CD4-positive, alpha-beta T cell treated with Interleukin-1 beta for 1 hour (primary cell): ENCODE measurements at places on chromosomes 12 and 14.

DNA sequence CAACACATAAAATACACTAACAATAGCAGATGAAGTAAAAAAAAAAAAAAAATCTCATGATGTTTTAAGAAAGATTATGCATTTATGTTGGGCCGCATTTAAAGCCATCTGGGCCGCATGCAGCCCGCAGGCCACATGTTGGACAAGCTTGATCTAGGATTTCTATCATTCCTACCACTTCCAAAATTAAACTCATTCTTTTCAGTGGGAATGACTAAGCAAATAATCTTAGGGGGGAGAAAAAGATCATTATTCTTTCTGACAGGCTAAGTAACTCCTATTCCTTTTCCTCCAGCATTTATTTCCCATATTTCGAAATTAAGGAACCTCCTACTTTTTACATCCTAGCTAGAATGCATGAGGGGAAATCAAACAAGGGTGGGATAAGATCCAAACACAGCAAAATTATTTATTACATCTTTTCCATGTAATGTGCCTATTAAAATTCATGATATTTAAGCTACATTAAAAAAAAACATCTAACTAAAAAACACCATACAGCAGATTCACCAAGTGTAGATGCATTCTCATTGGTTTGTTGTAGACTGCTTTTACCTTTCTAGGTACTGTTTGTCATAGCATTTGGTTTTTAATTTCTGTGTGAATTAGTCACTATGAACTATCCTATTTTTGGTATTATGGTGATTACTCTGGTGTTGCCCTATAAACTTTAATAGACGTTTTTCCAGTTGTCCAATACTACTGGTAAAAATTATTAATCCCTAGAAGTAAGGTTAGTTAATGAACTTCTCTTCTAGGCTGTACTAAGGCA is 76.1 kb downstream of the RASSF8 start:
- DNase-seq, result no peak

GRCh38 chr14:53925201-53925766 is 31.3 kb downstream of the BMP4 start:
- no peak for DNase-seq

DNA sequence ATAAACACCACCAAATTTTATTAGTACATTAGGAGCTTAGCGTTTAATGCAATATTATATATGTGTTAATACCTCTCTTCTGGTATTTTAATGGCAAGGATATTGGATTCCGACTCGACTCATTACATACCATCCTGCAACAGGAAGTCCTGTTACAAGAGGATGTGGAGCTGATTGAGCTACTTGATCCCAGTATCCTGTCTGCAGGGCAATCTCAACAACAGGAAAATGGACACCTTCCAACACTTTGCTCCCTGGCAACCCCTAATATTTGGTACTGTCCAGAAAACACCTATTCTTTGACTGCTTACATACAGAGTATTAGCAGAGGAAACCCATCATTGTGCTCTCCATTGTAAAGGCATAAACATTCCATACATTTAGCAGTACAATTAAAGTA is 45.2 kb downstream of the VEZT start:
- no peak for DNase-seq

DNA sequence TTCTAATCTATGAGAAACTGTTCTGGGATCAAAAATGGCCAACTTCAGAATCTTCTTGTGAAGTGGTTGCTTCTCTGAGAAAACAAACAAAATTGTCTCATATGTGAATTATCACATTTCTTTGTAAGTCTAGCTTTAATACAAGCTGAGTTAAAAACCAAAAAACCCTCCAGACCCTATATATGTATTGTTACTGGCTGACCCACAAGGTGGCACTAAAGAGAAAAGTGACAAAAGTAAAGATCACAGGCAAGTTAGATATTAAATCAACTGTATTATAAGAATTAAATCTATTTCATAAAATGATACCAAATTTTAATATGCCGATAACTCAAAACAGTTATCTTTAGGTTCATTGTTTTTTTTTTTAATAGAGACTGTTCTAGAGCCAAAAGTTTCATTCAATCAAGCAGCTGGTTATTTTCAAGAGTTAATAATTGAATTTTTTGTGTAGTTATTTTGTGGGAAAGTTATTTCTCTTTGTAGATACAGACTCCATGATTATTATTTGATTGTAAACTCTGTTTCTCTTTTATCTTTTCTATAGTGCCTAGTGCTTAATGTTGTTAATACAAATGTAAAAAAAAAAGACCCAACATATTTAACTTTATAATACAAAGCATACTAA is 7.5 kb upstream of the TRHDE start:
- DNase-seq, result no peak

- DNase-seq, result no peak
Measured at GRCh38 chr12:20528208-20528607, 159.9 kb downstream of the PDE3A start.

DNA sequence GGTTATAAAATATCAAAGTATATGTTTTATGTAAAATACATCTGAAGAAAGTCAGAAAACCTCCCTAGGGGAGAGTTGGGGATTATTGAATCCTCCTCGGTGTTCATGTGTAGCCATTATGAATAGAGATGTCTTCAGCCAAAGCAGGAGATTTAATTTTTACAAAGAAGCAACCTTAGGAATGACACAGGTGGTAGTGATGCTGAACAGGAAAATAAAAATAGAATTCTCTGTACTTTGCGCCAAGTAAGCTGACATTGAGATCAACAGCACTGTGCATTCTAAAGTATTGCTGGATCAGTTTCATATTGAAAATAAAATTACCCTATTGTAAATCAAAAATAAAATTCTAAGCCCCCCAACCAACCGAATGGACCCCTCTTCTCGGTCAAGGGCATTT is 132.8 kb upstream of the TRHDE start:
- no peak for DNase-seq

- DNase-seq, result no peak
Measured at GRCh38 chr12:30046376-30046775, 262.6 kb upstream of the TMTC1 start.

GRCh38 chr12:54197431-54197909 is 8.7 kb upstream of the SMUG1 start:
- DNase-seq, result no peak

DNA sequence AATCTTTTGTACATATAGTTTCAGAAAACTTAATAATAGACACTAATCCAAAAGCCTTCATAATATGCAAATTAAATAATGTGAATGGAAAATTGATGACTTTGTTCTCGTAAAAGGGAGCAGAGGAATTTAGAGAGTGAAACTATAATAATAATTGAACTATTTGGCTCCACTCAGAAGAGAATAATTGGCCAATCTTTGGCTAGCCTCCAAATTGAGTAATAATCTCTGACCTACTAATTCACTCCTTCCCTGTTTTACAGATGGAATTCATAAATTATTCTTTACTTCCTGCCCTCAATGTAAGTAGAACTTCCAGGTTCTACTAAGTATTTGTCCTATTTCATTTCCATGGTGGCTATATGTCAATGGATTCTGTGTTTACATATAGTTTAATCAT is 15.8 kb downstream of the TRIM9 start:
- DNase-seq, result no peak

DNA sequence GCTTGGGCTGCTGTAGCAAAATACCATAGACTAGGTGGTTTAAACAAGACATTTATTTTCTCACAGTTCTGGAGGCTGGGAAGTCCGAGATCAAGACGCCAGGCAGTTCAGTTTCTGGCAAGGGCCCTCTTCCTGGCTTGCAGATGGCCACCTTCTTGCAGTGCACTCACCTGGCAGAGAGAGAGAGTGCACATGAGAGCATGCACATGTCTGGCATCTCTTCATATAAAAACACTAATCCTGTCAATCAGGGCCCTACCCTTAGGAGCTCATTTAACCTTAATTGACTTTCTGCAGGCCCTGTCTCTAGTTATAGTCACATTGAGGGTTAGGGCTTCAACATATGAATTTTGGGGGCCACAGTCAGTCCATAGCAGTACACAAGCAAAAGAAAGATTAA is 12.4 kb upstream of the EVL start:
- DNase-seq, result no peak

DNA sequence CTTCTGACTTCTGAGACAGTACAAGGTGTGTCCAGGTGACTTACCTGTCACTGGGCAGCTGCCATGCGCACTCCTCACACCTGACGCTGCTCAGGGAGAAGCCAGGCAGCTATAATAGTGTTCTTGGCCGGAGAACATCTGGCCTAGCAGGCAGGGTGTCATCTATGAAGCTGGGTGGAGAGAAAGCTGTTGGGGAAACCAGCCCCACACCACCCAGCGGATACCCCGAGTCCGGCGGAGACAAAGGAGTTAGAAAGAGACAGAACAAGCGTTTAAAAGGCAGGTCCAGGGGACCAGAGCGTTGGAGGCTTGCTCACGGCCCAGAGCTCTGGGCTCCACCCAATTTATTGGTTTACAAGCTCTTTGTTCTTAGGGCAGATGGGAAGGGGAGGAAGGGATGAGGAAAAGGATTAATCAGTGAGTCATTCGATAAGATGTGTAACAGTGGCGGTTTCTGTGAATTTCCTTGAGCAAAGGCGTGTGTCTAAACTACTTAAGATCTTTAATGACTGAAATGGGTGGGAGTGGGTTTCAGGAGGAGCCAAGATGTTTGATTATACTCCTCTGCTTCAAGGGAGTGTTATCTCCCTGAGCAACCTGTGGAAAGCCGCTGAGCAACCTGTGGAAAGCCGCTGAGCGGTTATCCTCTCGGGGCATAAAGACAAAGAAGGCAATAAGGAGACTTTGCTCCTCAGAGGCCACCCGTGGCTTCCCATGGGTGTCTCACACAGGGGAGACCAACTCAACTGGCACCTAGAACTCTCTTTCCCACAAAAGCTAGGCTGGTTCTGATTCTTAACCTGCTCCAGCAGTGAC is at the start of gene GALNT8:
TSS of gene GALNT8 (plus strand) at position 580 of the 816 bp plus-strand sequence. CDS start 278 bp downstream, outside the sequence.
- DNase-seq, result no peak

- no peak for DNase-seq
Measured at GRCh38 chr14:100783630-100784370, 42.1 kb upstream of the MEG3 start.

DNA sequence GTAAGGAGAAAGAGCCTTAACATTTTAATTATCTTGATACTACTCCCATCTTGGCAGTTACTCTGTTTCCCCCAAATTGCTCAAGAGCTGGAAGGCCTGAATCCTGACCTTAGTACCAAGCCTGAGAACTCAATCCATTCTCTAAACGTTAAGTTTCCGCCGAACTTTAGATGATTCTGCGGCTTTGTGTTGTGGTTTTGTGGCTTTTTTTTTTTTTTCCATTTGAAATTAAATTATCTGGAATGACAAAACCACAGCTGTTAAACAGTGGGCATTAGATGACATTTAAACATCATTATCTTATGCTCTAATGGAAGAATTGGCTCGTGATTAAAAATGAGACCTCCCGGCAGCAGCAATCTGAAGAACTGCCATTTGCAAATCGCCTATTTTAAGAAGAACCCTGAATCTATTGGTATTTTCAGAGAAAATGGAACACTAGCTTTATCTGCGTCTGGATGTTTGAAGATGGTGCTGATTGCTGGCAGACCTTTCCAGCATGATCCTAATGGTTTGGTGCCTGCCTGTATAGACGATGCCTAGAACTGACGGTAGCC is 38.4 kb downstream of the TMEM132C start:
- DNase-seq, result no peak

DNA sequence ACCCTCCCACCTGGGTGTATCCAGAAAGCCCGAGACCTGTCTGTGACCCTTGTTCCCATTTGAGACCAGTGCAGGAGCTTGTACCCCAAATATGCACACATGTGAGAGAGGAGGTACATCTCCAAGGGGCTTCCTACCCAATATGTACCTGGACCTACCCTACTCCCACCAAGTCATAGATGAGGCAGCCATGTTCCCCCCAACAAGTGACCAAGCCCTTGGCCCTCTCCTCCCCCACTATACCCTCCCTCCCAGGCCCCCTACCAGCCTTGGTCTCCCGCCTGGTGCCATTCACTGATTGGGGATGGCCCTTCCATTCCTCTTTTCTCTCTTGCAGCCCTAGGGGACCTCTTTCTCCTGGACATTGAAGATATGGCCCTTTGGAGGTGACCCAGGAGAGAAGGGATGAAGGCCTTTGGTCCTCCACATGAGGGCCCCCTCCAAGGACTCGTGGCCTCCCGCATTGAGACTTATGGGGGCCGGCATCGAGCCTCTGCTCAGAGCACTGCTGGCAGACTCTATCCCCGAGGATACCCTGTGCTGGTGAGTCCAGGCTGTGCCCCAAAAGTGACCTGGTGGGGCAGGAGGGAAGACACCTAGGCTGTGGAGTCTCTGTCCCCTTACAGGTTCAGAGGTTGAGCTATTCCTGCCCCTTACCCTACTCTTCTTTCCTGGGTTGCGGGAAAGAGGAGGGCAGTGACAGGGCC is 1.5 kb downstream of the PLEKHG6 start:
- DNase-seq, result no peak

- DNase-seq, result no peak
Measured at GRCh38 chr12:52604859-52605258, 3.6 kb upstream of the KRT72 start.

DNA sequence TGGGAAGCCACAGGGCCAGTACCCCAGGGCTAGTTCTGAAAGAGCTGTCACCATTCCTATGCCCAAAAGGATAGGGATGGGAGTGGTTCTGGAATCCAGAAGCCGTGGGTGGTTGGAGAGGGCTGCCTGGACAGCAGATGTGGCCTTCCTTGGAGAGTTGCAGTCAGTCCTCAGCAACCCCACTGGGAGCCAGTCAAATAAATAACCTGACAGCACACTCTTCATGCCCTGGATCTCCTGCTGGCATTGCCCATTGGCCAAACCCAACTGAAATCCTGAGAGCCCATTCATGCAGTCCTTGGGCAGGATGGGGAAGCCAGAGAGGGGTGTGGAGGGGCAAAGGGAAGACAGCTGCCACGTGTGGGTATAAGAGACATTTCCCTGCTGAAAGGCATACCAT is 128.2 kb downstream of the PTPN11 start:
- no peak for DNase-seq

- peak; percentile 65 for DNase-seq
Measured at GRCh38 chr12:68175557-68176061, 16.1 kb upstream of the IFNG start.

GRCh38 chr12:8035440-8036010 is 3.0 kb downstream of the FOXJ2 start:
- DNase-seq, result no peak

GRCh38 chr12:45398552-45398951 is 182.7 kb downstream of the ANO6 start:
- DNase-seq, result no peak

DNA sequence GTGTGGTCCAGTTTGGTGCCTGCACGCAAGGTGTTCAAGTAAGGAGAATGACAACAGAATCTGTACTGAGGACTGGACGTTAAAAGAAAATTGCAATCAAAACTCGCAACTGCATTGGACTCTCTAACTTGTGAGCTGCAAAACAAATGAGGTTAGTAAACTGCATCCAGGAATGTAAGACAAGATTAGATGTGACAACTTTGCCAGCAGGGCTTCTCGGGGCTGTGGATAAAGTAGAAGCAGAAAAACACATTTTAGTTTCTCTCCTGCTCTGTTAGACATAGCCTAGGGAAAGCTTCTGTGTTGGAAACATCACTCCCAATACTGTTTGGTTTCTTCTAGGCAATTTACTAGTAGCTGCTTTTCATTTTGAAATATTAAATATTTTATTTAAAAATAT is 338.2 kb upstream of the NAV3 start:
- no peak for DNase-seq
